ENCODE measurements at places on chromosomes 3 and 15.

DNA sequence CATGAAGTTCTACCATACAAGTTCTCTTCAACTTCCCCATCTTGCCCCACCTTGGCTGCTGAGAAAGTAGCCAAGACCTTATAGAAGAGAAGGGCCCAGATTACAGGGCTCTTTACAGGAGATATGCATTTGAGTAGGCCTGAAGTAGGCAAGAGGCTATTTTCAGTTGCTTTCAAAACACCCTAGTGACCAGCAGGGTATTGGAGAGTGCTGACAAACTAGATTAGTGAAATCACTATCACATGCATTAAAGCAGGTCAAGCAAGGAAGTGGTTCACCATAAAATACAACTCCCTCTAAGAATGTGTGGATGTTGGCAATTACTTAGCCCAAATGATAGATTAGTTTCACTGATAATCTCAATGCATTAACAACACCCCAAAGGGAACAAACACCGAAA, 2.7 kb upstream of the LZTFL1 start:
- DNase-seq, result no peak

DNA sequence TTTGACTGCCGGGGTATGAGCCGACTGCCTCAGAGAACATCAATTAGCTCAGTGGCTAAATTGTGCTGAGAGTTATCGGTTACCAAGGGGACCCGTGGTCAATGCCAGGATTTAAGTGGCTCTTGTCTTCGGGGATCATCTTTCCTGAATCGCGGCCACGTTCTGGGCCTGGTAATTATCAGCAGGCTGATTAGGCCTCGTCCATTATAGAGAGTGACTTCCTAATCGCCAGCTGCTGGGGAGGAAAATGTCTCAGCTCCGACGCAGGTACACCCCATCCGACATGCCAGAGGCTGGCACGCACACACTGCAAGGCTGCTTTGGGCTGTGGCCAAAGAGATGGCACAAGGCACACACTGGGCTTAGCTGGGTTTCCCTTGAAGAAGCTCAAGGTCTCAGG, 10.6 kb downstream of the TRH start:
- no peak for DNase-seq

DNA sequence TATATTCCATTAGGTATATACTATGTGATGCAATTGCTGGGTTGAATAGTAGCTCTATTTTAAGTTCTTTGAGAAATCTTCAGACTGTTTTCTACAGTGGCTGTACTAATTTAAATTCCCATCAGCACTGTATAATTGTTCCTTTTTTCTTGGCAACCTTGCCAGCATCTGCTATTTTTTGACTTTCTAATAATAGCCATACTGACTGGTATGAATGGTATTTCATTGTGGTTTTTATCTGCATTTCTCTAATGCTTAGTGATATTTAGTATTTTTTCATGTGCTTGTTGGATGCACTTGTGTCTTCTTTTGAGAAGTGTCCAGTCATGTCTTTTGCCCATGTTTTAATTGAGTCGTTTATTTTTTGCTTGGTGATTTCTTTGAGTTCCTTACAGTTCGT, 145.1 kb upstream of the PLSCR5 start:
- DNase-seq, result peak; percentile 92

GRCh38 chr3:52150357-52150756, 3.9 kb downstream of the POC1A start:
- no peak for DNase-seq

- DNase-seq, result no peak
Observed at GRCh38 chr15:41543521-41543870, 561 bp downstream of the RPAP1 start.

DNA sequence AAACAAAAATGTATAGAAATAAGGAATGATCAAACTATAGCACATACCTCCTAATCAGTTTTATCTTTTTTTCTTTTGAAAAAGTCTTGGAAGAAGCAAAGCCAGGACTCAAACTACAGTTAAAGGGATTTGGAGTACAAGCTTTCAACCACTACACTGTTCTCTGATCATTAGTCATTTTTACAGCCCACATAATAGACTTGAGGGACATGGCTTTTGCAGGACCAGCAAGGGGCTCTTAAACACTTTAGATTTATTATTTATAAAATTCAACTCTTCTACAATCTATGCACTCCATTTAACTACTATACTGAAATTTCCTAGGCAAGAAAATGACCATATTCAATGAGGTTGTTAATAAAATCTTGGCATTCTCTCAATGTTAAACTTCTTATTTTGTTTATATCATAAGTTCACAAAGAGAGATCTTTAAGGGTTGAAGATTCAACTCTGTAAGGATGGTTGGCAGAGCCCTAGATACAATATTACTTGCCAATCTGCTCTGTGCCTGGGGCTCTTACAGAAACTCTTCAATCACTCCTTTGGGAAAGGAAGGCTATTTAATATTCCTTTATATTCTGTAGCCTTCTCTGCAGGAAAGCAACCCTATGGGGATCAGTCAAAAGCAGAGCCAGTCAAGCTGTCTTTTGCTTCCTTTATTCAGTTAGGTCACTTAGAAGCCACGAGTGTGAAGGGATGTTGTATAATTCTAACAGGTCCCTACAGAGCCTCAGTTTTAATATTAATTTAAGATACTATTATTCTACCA, 557.7 kb upstream of the SGO1 start:
- DNase-seq, result no peak

- DNase-seq, result no peak
Observed at GRCh38 chr3:52451237-52452083, 2.4 kb downstream of the TNNC1 start.

Measured in EH (cell line).